ENCODE measurements at places on chromosomes 16 and 17. TPM values are rescaled to one million over a fixed set of nuclear protein-coding genes. Genes with fewer than 3 reads are reported as not detected.

The ADORA2B gene
- total RNA-seq, result 34.7 TPM

The LRRC36 gene
- not detected for total RNA-seq

The KIF22 gene
- 13.7 TPM for total RNA-seq

The IRX3 gene
- 3.4 TPM for total RNA-seq

The GNGT2 gene
- total RNA-seq, result not detected

The ADGRG3 gene
- total RNA-seq, result under 0.01 TPM

The SLC7A6OS gene
- 15.6 TPM for total RNA-seq

The TMEM204 gene
- total RNA-seq, result under 0.01 TPM

Measured in tracheal epithelial cell (primary cell).